ENCODE measurements at places on chromosomes 12 and 14. TPM values are rescaled to one million over a fixed set of nuclear protein-coding genes. Genes with fewer than 3 reads are reported as not detected.

DNA sequence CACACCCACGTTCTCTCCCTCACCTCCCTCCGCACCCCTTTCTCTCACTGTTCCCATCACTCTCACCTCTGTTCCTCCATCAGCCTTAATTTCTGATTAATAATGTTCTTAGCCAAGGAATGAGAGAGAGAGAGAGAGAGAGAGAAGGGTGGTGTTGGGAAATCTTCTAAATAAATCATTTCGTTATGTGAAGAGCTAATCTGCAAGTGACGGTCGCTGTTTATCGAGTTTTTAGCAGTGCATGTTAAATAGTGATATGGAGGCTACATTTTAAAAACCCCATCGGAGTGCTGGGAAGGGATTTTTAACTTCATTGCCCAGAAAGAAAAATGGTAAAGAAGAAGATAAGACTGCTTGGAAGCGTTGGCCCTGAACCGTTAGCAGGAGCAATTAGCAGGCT lies 203.3 kb upstream of the LHX5 start:
- H3K4me3 ChIP-seq = no peak overlapping the region
- DNase-seq = no peak
- no peaks in the 10 kb centered on the region for H3K4me1 ChIP-seq
- H3K27ac ChIP-seq = no peak overlapping the region
- H3K27me3 ChIP-seq = peaks cover 51% of the 10 kb centered on the region
- no peaks in the 10 kb centered on the region for H3K36me3 ChIP-seq

DNA sequence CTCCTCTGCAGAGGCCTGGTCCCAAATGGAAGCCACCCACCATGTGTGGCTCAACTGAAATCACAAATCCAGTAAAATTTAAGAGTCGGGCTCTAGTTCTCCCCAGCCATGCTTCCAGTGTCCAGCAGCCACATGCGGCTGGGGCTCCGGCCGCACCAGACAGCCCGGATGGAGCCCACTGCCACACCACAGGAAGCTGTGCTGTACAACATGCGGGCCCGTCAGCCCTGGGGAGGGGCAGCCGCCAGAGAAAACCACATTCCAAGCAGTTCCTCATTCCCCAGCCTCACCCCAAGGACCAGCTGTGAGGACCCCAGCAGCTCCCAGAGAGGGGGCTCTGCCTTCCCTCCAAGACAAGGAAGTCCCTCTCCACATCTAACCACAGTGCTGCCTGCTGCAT lies 135.0 kb downstream of the NCOR2 start:
- no peak for DNase-seq
- no peak overlapping the region for H3K27ac ChIP-seq
- H3K4me1 ChIP-seq = peaks cover 18% of the 10 kb centered on the region
- H3K27me3 ChIP-seq = no peaks in the 10 kb centered on the region
- H3K4me3 ChIP-seq = no peak overlapping the region
- no peaks in the 10 kb centered on the region for H3K36me3 ChIP-seq

DNA sequence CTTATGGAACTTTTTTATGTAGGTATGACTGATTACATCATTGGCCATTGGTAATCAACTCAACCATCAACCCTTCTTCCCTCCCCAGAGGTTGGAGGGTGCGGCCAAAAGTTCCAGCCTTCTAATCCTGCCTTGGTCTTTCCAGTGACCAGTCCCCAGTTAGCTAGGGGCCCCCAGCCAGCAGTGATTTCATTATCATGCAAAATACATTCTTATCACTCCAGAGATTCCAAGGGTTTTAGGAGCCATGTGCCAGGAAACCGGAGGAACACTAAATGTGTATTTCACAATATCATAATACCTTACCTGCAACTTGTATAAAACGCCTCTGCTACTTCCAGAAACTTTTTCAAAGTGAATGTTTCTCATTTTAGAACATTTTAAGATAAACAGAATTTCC lies 181.5 kb upstream of the PELI2 start:
- H3K4me1 ChIP-seq = no peaks in the 10 kb centered on the region
- no peaks in the 10 kb centered on the region for H3K27me3 ChIP-seq
- no peaks in the 10 kb centered on the region for H3K36me3 ChIP-seq
- H3K4me3 ChIP-seq = no peak overlapping the region

DACT1 gene
- 26.9 TPM for total RNA-seq

DNA sequence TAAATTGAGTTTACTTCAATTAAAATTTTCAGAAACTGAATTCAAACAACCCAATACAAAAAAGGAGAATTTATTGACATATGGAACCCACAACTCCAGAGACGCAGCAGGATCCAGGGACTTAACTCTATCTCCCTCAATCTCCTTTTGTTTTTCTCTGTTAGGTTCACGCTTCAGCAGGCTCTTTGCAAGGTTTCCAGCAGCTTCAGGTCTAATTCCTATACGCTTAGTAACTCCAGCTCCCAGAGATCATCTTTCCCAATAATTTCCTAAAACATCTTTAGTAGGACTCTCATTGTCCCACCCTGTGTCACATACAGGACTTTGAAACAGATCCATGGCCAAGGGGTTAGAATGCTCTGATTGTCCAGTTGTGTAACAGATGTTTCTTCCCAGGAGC lies 175.2 kb downstream of the RMST start:
- H3K27ac ChIP-seq = no peak overlapping the region
- H3K4me3 ChIP-seq = no peak overlapping the region
- no peak for DNase-seq
- no peaks in the 10 kb centered on the region for H3K36me3 ChIP-seq
- no peaks in the 10 kb centered on the region for H3K27me3 ChIP-seq
